ENCODE measurements at places on chromosomes 4 and X. TPM values are rescaled to one million over a fixed set of nuclear protein-coding genes. Genes with fewer than 3 reads are reported as not detected.

Gene STK26
- 50.6 TPM for polyA plus RNA-seq

Gene WAS
- polyA plus RNA-seq, result 25.1 TPM

Gene NOX1
- polyA plus RNA-seq, result not detected

Gene RBMXL3
- polyA plus RNA-seq, result not detected

Gene MSMO1
- polyA plus RNA-seq, result 17.3 TPM

- DNase-seq, result no peak
Measured at GRCh38 chr4:79763486-79764075, 309.4 kb downstream of the ANTXR2 start.

- no peak for DNase-seq
Measured at GRCh38 chr4:14868426-14869395, 133.6 kb upstream of the CPEB2 start.

DNA sequence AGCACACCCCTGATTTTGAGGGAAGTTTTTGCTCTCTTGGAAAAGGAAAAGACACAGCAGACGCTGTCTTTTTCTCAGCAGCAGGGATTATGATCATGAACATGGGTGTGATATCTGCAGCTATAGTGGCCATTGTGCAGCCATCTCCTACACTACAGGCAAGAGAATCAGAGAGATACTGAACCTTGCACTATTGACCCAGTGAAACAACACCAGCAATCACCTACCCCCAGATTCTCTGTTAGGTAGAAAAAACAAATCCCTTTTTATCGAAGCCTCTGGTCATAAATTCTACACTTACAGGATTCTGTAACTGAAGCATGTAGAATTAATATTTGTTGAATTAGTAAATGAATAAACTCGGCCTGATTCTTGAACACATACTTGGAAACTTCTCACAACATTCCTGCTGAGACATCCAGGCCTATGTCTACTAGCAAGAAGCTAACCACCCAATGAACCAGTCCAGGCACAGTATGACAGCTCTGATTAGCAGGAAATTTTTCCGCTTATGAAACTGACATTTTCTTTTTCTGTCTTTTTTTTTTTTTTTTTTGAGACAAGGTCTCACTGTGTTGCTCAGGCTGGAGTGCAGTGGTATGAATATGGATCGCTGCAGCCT, 5.0 kb upstream of the AFAP1 start:
- DNase-seq, result no peak

DNA sequence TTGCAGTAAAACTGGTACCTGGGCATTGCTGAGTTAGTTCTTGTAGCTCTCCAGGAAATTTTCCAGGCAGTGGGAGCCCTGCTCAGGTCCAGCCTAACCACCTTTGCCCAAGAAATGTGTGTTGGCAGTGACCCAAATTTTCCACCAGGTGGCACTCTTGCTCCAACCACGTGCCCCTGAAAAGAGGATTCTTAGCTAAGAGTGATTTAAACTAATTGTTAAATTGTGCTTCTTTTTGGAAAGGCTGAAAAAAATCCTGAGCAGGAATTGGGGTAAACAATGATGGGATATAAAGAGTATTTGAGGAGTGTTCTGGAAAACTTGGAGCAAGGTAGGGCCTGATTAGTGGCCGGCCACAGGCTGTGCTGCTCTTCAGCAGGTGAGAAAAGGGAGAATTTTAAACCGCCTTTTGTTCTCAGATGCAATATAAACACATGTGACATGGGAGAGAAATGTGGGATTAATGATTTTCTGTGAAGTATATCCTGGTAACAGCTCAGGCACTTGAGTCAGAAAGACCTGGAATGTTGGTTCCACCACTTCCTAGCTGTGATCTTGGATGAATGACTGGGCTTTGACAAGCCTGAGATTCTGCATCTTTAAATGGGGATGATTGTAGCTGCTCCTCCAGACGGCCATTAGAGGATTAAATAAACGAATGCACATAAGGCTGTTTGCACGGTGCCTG, 219.6 kb downstream of the PTTG2 start:
- peak; percentile 45 for DNase-seq

- no peak for DNase-seq
Measured at GRCh38 chrX:55451626-55451989, 319 bp upstream of the MAGEH1 start.

GRCh38 chr4:100907465-100908454, 389.9 kb upstream of the EMCN start:
- DNase-seq, result no peak
